ENCODE measurements at places on chromosomes 7 and 10. TPM values are rescaled to one million over a fixed set of nuclear protein-coding genes. Genes with fewer than 3 reads are reported as not detected.

The SPDYE6 gene
- not detected for total RNA-seq

The ZNF853 gene
- total RNA-seq = 0.30 TPM

The LRRC18 gene
- not detected for total RNA-seq

The SPDYE16 gene
- total RNA-seq = 0.30 TPM

The VIPR2 gene
- total RNA-seq = not detected

DNA sequence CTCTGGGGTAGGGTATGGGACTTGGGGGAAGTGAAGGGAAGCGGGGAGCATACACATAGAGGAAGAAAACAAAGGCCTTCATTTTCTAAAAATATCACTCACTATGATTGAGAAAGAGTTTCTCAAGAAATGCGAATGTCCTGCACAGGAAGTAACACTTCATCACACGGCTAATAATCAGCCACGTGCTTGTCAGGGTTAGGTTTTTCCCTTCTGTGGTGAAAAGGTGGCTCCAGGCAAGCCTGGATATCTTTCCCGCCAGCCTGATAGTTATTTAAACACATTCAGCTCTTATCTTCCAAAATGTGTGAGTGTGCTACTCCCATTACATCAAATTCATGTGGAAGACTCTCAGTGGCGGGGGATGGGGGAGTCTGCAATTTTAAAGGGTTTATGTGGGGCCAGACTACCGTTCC lies 166.4 kb upstream of the ADO start:
- no peak overlapping the region for H3K4me3 ChIP-seq
- no peaks in the 10 kb centered on the region for H3K36me3 ChIP-seq
- no peaks in the 10 kb centered on the region for H3K27me3 ChIP-seq
- no peak for DNase-seq
- H3K4me1 ChIP-seq = peaks cover 6% of the 10 kb centered on the region

DNA sequence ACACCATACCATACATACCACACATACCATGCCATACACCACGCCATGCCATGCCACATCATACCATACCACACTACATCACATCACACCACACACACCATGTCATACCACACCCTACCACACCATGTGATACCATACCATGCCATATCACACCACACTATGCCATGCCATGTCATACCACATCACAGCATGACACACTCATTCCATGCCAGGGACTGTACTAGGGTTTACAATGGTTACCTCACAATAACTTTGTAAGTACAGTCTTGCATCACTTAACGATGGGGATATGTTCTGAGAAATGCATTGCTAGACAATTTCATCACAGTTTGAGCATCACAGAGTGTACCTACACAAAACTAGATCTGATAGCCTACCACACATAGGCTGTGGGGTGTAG lies 14.5 kb downstream of the PYROXD2 start:
- H3K4me1 ChIP-seq = peaks cover 8% of the 10 kb centered on the region
- DNase-seq = no peak
- no peak overlapping the region for H3K4me3 ChIP-seq
- H3K36me3 ChIP-seq = no peaks in the 10 kb centered on the region
- no peaks in the 10 kb centered on the region for H3K27me3 ChIP-seq
- no peak overlapping the region for H3K27ac ChIP-seq

GRCh38 chr10:97157578-97158095 lies 28.1 kb downstream of the SLIT1 start:
- H3K4me3 ChIP-seq = no peak overlapping the region
- no peak for DNase-seq
- no peaks in the 10 kb centered on the region for H3K4me1 ChIP-seq
- H3K27ac ChIP-seq = no peak overlapping the region

DNA sequence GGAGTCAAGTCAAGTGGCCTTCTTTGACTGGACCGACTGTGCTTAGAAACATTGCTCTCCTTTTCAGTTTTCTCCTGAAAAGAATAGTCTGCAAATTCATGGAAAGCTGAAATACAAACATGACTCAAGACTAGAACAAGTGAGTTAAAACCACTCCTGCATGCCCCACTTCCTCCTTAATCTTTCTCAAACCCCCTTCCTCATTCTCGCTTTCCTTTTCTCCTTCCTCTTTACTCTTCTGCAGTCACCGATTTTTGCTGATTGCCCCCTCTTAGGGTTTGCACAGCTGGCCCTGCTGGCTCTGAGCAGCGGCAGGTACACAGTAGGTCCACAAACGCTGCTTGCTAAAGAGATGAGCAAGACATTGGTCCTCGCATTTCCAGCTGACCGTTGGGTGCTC lies 34.8 kb upstream of the MKI67 start:
- peaks cover 22% of the 10 kb centered on the region for H3K4me1 ChIP-seq
- H3K27ac ChIP-seq = no peak overlapping the region
- H3K27me3 ChIP-seq = peaks cover 13% of the 10 kb centered on the region
- no peak for DNase-seq

DNA sequence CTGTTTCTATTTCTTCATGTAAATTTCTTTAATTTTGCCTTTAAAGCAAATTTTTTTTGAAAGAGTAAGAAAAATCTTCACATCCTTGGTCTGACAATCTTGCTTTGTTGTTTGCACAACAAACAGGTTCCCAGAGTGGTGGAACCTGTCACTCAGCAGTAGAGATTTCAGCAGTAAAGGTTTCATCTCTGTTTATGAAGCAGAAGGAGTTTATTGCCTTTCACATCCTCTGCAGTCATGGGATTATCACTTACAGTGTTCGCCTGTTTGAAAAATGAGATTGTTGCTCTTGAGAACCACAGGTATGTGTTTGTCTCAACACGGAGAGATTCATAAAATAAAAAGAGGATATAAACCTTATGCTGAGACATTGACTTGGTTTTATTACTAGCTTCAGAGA lies 342.6 kb downstream of the IPMK start:
- no peak overlapping the region for H3K4me3 ChIP-seq
- H3K4me1 ChIP-seq = no peaks in the 10 kb centered on the region
- no peak overlapping the region for H3K27ac ChIP-seq

- peaks cover 39% of the 10 kb centered on the region for H3K27me3 ChIP-seq
- H3K4me3 ChIP-seq = no peak overlapping the region
- no peak for DNase-seq
Measured at GRCh38 chr7:80140388-80140787, 5.8 kb downstream of the GNAI1 start.

GRCh38 chr7:116522247-116522646 lies 2.6 kb upstream of the CAV1 start:
- DNase-seq = no peak
- peaks cover 68% of the 10 kb centered on the region for H3K27me3 ChIP-seq
- peaks cover 23% of the 10 kb centered on the region for H3K4me1 ChIP-seq
- H3K4me3 ChIP-seq = no peak overlapping the region
- H3K36me3 ChIP-seq = no peaks in the 10 kb centered on the region

DNA sequence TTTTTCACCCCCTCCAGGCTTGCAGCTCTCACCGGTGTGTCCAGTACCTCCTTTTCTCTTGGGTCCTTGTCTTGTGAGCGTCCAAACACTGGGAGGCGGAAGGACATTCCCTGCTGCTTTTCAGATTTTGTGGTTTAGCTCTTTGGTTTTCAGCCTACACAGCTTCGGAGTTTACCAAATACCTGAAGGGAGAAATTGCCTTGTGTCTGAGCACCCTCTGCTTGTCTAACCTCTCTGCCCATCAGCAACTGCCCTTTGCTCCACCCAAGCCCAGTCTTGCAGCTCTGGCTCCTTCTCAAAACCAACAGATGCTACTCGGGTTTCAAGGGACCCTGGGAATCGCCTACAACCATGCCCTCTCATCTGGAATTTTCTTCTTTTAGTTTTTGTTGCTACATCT lies 519.1 kb upstream of the IGFBP3 start:
- H3K27me3 ChIP-seq = no peaks in the 10 kb centered on the region
- H3K4me3 ChIP-seq = no peak overlapping the region
- no peak overlapping the region for H3K27ac ChIP-seq
- no peaks in the 10 kb centered on the region for H3K4me1 ChIP-seq
- no peak for DNase-seq
